Kidney (tissue), 22 donors: ENCODE measurements at places on chromosomes 7 and 10. TPM values are rescaled to one million over a fixed set of nuclear protein-coding genes. Genes with fewer than 3 reads are reported as not detected.

The FZD8 gene
- total RNA-seq: 18.8 TPM

The STK31 gene
- 0.44 TPM for total RNA-seq

The ACTL6B gene
- not detected for total RNA-seq

The NUTM2E gene
- 0.16 TPM for total RNA-seq

The OGDHL gene
- total RNA-seq: 82.8 TPM

The FLNC gene
- 12.2 TPM for total RNA-seq

The INA gene
- 0.16 TPM for total RNA-seq

The ZNF212 gene
- 13.4 TPM for total RNA-seq

The CPN1 gene
- total RNA-seq: not detected

The OPALIN gene
- total RNA-seq: not detected

The OPN1SW gene
- total RNA-seq: not detected

The MYL10 gene
- not detected for total RNA-seq

The SUN3 gene
- total RNA-seq: 0.54 TPM

The PRTFDC1 gene
- 3.8 TPM for total RNA-seq
